K562 (cell line): ENCODE measurements at places on chromosomes 4 and X.

GRCh38 chrX:24002167-24002566 is 24.8 kb downstream of the KLHL15 start:
- no peak for DNase-seq
- no peak overlapping the region for H3K27ac ChIP-seq
- H3K27me3 ChIP-seq = no peaks in the 10 kb centered on the region
- no peak overlapping the region for H3K4me3 ChIP-seq
- H3K36me3 ChIP-seq = peaks cover 52% of the 10 kb centered on the region
- no peaks in the 10 kb centered on the region; the same call in 1 of the 2 replicates for H3K4me1 ChIP-seq

- H3K27me3 ChIP-seq = no peaks in the 10 kb centered on the region
- H3K36me3 ChIP-seq = no peaks in the 10 kb centered on the region
- H3K4me3 ChIP-seq = no peak overlapping the region
- H3K4me1 ChIP-seq = no peaks in the 10 kb centered on the region
- DNase-seq = no peak
- H3K27ac ChIP-seq = no peak overlapping the region
Measured at GRCh38 chr4:120568731-120569130, 353.8 kb downstream of the PRDM5 start.

GRCh38 chr4:151049430-151049884 is 34.4 kb upstream of the LRBA start:
- no peaks in the 10 kb centered on the region for H3K36me3 ChIP-seq
- H3K4me1 ChIP-seq = no peaks in the 10 kb centered on the region
- H3K4me3 ChIP-seq = no peak overlapping the region
- DNase-seq = no peak
- H3K27ac ChIP-seq = no peak overlapping the region
- H3K27me3 ChIP-seq = no peaks in the 10 kb centered on the region

DNA sequence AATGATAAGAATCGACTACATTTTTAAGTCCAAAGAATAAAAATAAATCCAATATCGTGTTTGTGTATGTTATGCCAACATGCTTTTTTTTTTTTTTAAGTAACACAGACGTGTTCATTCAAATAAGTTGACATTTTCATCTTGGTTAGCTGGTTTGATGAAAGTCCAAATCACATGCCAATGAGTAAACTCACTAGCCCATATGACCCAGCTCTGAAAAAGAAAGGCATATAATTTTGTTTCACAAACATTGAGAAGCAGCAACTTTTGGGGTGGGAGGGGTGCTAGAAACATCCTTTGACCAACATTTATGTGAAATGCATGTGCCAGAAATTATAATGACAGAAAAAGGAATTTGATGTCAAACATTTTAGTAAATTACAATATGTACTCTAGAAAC is 61.6 kb upstream of the SPP1 start:
- H3K27me3 ChIP-seq = no peaks in the 10 kb centered on the region; the same call in 1 of the 2 replicates
- no peak for DNase-seq
- no peaks in the 10 kb centered on the region for H3K4me1 ChIP-seq
- no peaks in the 10 kb centered on the region for H3K36me3 ChIP-seq

- H3K27me3 ChIP-seq = no peaks in the 10 kb centered on the region
- no peak overlapping the region for H3K27ac ChIP-seq
Measured at GRCh38 chr4:145207934-145208333, 27.5 kb upstream of the OTUD4 start.

DNA sequence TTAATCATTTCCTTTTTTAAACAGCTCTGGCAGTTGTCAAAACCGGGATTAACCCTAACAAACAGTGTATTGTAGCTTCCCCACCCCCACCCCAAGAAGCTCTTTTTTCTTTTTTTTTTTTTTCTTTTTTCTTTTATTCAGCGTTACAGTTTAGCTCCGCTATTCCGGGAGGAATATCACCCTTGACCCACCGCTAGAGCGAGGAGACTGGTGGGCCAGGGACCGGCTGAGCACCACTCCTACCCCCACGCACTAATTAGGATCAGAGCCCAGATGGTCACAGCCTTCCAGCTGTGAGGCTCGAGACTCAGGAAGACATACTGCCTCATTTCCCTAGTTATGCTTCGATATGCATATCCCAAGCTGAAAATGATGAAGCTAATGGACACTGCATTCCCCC is 2.0 kb downstream of the PARM1 start:
- H3K27me3 ChIP-seq = peaks cover 22% of the 10 kb centered on the region
- no peak overlapping the region for H3K27ac ChIP-seq
- no peak for DNase-seq
- H3K4me3 ChIP-seq = no peak overlapping the region
- H3K36me3 ChIP-seq = no peaks in the 10 kb centered on the region

GRCh38 chr4:110850461-110851442 is 227.9 kb upstream of the PITX2 start:
- no peaks in the 10 kb centered on the region for H3K27me3 ChIP-seq
- no peaks in the 10 kb centered on the region for H3K4me1 ChIP-seq
- no peak overlapping the region for H3K4me3 ChIP-seq
- H3K27ac ChIP-seq = no peak overlapping the region
- H3K36me3 ChIP-seq = no peaks in the 10 kb centered on the region

- no peaks in the 10 kb centered on the region for H3K27me3 ChIP-seq
- peak within 1 kb of the TSS; percentile 94 for H3K27ac ChIP-seq
- H3K4me3 ChIP-seq = peak within 1 kb of the TSS; percentile 78
- H3K36me3 ChIP-seq = peaks cover under 1% of the 10 kb centered on the region; the same call in 2 of the 3 replicates
- DNase-seq = peak; percentile 89
Measured at GRCh38 chr4:124712372-124713184, at the start of gene ANKRD50. ANKRD50 (minus strand) TSS chr4:124712732; CDS start chr4:124710511, 2,221 bp downstream.

DNA sequence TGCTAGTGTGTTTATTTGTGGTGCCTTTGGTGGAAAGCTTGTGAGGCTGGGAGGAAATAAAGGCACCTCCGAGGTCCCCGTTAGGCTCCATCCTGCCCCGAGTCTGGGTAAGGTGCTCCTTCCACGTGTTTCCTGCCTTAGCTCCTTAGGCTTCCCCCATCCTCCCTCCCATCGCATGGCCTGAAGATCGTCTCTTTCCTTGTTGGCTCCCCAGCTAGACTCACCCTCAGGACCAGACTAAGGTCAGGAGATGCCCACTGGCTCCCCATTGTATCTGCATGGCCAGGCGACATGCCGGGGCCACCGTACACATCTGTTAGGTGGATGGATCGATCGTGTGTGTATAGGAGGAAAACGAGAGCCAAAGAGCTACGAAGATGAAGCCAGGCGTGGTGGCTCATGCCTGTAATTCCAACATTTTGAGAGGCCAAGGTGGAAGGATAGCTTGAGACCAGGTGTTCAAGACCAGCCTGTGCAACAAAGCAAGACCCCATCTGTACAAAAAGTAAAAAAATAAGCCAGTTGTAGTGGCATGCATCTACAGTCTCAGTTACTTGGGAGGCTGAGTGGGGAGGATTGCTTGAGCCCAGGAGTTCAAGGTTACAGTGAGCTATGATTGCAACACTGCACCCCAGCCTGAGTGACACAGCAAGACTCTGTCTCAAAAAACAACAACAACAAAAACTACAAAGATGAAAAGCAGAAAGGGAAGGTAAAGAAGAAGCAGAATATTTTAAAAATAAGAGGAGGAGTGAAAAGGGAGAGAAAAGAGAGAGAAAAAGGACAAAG is 53.7 kb downstream of the SEPSECS start:
- peaks cover 24% of the 10 kb centered on the region for H3K27me3 ChIP-seq
- no peaks in the 10 kb centered on the region; the same call in 2 of the 3 replicates for H3K4me1 ChIP-seq
- H3K27ac ChIP-seq = no peak overlapping the region
- no peak overlapping the region for H3K4me3 ChIP-seq
- DNase-seq = no peak
- H3K36me3 ChIP-seq = no peaks in the 10 kb centered on the region
